ENCODE measurements at places on chromosomes 6 and 20. TPM values are rescaled to one million over a fixed set of nuclear protein-coding genes. Genes with fewer than 3 reads are reported as not detected.

DNA sequence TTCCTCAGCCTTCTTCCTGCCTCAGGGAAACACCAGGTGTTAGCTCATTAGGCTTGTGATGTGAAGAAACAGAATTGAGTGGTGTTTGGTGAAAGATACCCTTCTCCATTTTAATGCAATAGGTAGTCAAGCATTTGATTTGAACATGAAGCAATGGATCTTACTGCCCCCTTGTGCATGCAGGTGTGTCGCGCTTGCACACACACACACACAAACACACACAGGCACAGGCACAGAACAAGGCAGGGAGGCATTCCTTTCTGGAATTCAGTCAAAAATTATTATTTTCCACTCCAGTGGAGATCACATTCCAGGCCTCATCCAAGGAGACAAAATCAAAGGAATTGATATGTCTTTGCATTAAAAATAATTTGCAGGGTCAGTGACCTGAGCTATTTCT is 667.0 kb upstream of the MARCKS start:
- DNase-seq = no peak

DNA sequence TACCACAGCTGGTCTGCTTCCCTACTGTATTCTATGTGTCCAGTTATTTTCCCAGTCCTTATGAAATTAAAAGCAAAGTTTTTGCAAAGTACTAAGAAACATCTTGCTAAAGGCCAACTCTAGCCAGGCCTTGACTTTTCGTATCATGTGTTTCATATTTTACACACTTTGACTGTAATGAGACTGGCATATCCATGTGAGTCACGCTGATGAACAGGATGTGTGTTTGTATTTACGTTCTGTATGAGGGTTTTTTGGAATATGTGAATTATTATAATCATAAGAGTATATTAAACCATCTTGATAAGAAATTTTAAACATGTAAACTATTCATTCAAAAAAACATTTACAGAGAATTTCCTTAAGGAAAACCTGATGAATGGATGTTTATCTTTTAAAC is 59.7 kb downstream of the EYA4 start:
- DNase-seq = no peak

- DNase-seq = no peak
These were observed 4.5 kb downstream of the IGF2R start for GRCh38 chr6:159973406-159973805.

DNA sequence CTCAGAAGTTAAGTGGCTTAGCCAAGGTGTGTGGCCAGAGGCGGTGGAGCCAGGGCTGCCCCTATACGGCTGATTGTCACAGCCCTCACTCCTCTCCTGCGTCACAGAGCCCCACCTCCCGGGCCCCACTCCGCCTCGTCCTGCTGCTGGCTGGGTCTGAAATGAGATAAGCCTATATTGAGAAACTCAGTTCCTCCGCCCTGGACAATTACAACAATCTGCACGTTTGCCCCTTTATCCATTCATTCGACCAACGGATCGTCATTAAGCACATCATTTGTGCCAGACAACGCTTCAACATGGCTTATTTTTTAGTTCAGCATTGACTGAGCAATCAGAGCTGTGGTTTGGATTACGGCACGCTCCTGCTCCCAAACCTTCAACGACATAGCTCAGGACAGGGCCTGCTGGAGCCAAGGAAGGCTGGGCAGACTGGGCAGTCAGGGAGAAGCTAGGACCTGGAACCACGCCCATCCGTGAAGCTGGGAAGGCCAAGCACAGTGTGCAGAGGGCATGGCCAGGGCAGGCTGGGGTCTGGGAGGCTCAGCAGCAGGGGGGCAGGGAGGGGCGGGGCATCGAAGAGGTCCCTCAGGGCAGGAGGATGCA is 16.6 kb upstream of the EZR start:
- DNase-seq = no peak

DNA sequence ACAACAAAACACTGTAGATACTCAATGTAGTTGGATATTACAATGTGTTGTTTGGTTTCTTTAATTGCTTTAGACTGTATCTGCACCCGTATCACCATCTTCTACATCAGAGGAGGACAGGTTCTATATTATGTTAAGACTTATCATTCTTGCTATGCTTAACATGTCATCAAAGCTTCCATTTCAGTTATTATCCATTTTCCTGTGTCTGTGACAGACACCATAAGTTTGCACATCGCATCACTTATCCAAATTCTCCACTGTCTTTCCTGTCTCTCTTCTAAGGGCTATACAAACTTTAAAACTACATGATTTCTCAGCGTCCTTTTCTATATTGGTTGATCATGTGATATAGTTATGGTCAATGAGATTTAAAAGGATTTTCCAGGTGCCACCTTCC is 719.0 kb downstream of the TBC1D32 start:
- DNase-seq = no peak

GRCh38 chr20:63898882-63899558 is 4.1 kb downstream of the DNAJC5 start:
- no peak for DNase-seq

GRCh38 chr6:43005844-43006243 is 7.9 kb downstream of the MEA1 start:
- no peak for DNase-seq

GRCh38 chr6:89944826-89945407 is 50.6 kb downstream of the GJA10 start:
- DNase-seq = no peak

DNA sequence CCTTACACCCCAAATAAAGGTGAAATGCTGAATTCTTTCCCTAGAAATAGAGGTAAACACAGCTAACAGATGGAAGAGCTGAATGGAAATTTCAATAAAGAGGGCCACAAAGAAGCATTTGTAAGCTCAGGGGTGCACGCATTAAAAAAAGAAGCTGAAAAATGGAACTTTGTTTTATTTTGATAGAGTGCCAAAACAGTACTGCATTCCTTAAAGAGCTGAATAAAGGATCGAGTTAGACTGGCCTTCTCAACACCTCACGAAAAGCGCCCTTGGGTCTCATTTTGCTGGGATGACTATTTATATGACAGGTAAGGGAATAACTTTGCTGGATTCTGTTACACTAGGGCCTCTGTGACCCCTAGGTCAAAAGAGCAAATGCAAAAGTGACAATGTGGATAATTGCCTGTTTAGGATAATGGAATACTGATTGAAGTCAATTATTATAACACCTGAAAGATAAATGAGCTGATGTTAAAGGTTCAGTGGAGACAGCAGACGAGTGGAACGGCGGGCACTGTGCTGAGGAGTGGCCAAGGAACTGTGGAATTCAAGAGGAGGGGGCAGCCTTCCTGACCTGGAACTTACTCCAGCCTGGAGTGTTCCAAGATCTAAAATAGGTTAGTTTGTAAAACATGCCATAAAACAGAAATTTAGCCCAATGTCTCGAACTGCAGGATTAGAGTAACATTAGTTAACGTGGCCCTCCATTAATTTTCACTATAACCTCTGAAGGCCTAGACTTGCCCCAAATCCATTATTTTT is 168.4 kb downstream of the FOXC1 start:
- DNase-seq = no peak

DNA sequence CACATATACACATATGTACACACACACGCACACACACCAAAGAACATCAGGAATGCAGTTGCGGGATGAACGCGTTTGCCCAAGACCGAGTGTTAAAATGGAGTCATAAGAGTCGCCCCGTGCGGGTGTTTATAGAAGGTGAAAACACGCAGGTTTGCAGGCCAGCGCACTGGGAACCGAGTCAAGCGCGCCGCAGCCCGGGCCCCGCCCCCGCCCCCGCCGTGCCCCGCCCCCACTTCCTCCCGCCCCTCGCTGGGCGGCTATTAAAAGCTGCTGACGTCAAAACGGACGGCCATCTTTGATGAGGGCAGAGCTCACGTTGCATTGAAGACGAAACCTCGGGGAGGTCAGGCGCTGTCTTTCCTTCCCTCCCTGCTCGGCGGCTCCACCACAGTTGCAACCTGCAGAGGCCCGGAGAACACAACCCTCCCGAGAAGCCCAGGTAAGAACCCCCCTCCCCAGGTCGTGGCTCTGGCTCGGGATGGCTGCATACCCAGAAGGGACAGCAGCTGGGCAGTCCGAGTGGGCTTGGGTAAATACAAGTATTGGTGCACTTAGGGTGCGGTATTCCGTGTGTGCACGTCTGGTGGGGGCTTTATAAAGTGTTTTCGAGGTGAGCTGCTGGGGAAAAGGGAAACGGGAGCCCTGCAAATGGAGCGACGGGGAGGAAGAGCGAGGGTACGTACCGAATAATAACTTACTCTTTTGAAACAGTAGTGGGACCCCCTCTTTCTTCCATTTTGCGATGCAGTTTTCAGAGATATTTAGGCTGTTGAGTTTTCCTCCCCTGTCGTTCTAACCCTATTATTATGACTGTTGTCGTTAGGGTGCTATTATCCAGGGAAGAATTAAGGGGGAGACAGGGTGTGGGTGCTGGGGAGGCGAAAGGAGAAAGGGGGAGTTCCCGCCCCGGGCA is at the start of gene SNAP25:
SNAP25 (plus strand) TSS at position 295 of the 916 bp plus-strand sequence. CDS start 56,662 bp downstream, outside the sequence.
- peak; percentile 25 for DNase-seq

GRCh38 chr6:165726290-165726875 is 63.3 kb upstream of the PDE10A start:
- DNase-seq = no peak

DNA sequence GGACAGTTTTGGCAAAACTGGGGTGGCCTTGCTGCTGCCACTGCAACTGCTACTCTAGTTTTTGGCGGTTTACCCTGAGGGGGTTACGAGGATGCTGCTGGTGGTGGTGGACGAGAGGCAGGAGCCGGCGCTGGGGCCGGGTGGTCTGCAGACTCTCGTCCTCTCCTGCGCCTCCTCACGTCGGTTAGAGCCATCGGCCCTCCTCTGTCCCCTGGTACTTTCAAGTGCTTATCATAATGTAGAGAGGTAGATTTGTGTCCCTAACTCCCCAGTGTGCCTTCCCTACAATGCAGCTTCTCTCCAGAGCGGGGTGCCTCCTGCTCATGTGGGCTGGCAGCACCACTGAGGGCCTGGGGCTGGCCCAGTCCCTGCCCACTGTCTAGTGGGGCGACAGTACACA is 25.9 kb downstream of the PNLDC1 start:
- no peak for DNase-seq

DNA sequence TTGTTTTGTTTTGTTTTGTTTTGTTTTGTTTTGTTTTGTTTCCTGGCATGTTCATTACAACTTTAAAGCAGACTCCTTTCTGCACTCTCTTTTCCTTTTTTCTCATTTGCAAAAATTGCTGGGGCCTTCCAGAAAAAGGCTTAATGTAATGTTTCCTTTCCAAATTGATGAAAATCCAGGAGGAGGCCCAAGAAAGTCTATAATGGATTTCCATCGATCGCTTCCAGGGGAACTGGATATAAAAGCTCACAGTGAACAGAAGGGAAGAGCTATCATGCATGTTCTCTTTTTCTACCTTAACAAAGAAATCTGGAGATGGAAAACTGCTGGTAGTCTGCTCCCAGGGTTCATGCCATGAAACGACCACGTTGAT is 28.7 kb downstream of the ISM1 start:
- no peak for DNase-seq

The RHAG gene
- not detected for total RNA-seq

The CTSA gene
- 98.5 TPM for total RNA-seq

The HEBP2 gene
- total RNA-seq = 34.0 TPM

The ARMH2 gene
- total RNA-seq = 0.31 TPM

The CST3 gene
- 1.2 TPM for total RNA-seq

The TAAR8 gene
- total RNA-seq = not detected

The GLO1 gene
- total RNA-seq = 121 TPM

The TRIM40 gene
- not detected for total RNA-seq

Measured in activated naive CD4-positive, alpha-beta T cell treated with anti-CD3 and anti-CD28 coated beads, Interleukin-2, amount 50 U/mL, for 72 hours (primary cell).